ENCODE measurements at places on chromosomes 2 and 18.

GRCh38 chr2:84891355-84892010, 10.6 kb upstream of the TRABD2A start:
- no peak for DNase-seq

- no peak for DNase-seq
Observed at GRCh38 chr2:101623031-101623521, 74.4 kb upstream of the MAP4K4 start.

- DNase-seq: no peak
Observed at GRCh38 chr2:202690321-202690900, 55.6 kb downstream of the FAM117B start.

- DNase-seq: no peak
Observed at GRCh38 chr2:121976926-121977325, 221.5 kb downstream of the TSN start.

DNA sequence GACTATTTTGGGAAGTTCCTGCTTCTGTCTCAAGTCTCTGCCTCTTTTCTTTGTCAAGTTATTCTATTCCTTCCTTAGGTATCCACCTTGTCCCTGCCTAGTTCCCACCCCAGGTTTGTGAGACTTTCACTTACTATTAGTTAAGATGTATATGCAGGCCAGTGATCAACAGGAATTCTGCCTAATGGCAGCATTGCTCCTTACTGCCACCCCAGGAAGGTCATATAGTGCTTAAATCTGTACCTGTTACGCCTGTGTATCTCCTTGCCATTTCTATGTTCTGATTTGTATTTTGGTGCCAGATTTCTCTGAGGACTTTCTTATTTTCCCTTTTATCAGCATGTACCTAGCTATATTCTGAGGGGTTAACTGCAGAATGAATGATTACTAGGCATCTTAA, 746.0 kb upstream of the TMEFF2 start:
- DNase-seq: no peak

DNA sequence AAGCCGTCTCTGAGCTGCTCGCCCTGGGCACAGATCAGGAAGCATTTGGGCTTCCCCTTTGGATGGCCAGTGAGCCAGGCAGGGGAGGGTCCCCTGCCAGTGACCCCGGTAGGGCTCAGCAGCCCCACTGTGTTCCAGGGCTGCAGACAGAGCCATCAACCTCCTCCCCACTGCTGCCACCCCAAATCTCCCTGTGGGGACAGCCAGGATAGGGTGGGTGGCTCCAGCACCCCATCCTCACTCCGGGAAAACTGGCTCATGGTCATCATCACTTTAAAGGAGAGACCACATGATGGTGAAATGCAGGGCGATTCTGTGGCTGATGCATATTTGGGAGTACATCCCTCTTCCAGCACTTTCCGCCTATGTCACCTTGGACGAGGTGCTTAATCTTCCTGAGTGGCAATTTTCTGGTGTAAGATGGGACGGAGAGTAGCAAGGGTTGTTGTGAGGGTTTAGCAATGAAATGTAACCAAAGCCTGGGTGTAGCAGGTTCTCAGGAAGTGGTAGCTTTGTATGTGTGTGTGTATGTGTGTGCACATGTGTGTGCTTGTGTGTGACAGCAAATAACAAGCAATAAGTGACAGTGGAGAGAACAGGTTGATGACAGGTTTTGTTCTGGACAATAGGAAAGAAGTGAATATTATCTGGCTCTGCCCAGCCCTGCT, 61.8 kb downstream of the ACAA2 start:
- DNase-seq: no peak

All from MG63 (cell line).